ENCODE measurements at places on chromosomes 2 and 18.

GRCh38 chr18:63378919-63379638 lies 12.1 kb upstream of the KDSR start:
- no peak for DNase-seq

DNA sequence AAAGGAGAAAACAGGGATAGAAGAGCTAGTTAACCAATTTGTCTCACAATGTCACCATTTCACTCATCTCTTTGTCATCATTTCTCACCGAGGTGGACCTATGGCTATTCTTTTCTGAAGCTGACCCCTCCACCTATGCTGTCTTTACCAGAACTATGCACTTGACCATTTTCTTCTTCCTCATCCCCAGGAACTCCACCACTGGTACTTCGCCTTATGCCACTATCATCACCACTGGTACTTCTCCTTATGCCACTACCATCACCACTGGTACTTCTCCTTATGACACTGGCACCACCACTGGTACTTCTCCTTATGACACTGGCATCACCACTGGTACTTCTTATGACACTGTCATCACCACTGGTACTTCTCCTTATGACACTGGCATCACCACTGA lies 745.8 kb upstream of the CHAC2 start:
- DNase-seq = no peak

DNA sequence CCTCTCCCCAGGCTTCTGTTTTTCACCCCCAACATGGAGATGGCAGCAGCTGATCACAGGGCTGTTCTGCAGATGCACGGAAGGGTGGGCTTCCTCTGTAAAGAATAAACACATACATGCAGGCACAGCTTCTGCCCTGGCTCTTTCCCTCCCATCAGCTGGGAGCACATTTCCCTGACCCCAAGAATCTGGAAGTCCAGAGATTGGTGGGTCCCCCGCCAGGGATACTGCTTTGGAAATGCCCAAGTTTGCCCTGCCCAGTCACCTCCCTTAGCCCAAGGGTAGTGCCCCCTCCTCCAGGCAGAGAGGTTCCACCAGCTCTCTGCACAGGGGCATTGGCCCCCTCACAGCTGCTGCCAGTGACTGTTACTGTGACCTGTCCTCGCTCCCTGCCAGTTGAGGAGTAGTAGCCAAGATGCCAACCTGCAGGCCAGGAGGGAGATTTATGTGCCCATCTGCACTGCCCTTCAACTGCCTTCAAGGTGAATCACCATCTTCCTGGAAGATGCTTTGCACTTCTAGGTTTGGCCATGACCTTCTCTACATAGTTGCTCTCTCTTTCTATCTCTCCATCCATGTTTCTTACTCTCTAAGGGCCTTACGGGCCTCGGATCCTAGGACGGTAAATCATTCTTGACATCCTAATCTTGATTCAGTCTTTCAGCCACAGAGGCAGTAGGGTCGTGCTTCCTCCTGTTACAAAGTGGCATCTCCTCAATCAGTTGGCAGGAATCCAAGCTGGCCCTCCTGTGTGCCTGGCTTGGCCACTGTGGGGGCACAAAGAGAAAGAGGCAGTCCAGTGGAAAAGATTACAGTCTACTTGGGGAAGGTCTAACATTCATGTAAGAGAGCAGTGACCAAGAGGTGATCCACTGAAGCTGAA lies 121.8 kb downstream of the CTIF start:
- no peak for DNase-seq

DNA sequence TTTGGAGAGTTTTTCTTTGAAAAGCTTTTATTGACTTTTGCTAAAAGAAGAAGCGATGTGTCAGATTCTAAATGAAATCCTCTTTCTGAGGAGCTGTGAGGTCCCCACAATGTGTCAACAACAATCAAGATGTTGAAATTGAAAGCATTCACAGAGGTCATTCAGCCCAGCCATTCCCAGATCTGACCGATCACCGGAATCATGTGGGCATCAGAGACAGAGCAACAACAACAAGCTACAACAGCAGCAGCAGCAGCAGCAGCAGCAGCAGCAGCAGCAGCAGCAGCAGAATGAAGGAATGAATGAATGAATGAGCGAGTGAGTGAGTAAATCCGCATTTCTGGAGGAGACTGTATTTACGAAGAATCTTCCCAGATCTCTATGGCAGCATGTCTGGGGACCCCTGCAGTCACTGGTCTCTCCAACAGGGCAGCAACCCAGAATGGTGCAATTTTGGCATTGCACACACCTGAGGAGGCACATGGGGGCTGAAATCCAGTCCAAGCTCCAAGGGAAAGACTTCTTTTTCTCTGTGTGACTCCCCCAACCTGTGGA lies 299.0 kb downstream of the MYCN start:
- no peak for DNase-seq

DNA sequence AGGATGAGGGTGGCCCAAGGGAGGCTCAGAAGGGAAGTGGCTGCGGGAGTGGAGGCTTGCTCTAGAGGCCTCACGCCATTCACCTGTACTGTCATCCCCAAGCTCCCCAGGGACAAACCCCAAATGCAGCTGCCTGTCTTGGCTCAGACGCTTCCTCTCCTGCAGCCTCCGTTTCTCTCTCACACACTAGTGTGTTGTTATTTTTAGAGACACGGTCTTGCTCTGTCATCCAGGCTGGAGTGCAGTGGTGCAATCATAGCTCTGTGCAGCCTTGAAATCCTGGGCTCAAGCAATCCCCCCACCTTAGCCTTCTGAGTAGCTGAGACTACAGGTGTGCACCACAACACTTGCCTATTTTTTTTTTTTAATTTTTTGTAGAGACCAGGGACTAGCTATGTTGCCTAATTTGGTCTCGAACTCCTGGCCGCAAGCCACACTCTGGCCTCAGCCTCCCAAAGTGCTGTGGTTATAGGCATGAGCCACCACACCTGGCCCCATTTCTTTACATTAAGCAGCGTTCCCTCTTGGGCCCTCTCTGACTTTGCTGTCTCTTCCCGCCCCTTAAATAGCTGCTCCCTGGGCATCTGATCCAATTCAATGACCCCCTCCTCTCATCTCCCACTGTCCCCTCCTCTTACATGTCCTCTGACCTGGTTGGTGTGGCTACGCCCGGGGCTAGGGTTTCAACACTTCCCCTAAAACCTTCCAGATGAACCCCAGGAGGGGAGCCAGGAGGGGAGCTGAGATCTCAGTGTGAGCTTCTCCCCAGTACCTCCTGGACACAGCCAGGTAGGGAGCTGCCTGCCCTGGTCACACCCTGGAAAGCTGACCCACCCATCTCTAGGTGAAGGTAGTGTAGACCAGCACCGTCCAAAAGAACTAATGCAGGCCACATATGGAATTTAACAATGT lies 24.0 kb upstream of the LOXHD1 start:
- no peak for DNase-seq

DNA sequence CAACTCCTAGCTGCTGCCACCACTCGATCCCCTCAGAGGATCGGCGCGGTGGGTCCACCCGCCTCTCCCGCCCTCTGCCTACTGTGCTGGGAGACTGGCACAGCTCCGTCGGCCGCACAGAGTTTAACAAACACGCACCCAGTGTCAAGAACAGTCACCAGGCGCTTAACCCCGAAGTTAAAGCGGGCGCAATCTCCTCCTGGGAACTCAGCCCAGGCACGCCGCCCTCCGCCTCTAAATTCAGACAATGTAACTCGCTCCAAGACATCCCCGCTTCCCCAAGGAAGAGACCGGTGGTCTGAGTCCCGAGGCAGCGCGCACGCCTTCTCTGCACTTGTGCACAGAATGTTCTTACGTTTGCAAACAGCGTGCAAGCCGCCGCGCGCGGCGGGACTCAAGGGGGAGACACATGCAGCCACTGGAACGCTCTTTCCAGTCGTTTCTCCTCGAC lies 533 bp downstream of the CXCR4 start:
- peak; percentile 55 for DNase-seq

GRCh38 chr2:136750065-136750464 lies 15.3 kb upstream of the THSD7B start:
- DNase-seq = no peak

GRCh38 chr2:169895294-169895985 lies 68.2 kb downstream of the UBR3 start:
- no peak for DNase-seq

GRCh38 chr18:45213040-45213333 lies 402.3 kb upstream of the SLC14A2 start:
- no peak for DNase-seq

DNA sequence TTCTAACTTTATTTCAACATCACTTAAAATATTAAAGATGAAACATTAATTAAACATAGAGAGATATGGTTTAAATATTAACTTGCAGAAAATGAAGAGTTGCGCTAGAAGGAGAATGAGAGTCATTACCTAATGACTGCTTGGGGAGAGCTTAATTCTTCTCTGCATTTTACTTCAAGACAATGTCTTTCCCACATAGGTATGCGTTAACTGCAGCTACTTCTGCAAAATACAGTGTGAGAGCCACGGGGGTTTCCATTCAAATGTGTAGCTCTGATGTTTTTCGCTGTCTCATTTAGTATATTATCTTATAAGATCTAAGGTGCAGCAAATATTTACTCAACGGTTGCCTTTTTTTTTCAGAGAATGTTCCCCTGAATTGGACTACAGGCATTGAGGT lies 126.7 kb downstream of the TMX3 start:
- no peak for DNase-seq

DNA sequence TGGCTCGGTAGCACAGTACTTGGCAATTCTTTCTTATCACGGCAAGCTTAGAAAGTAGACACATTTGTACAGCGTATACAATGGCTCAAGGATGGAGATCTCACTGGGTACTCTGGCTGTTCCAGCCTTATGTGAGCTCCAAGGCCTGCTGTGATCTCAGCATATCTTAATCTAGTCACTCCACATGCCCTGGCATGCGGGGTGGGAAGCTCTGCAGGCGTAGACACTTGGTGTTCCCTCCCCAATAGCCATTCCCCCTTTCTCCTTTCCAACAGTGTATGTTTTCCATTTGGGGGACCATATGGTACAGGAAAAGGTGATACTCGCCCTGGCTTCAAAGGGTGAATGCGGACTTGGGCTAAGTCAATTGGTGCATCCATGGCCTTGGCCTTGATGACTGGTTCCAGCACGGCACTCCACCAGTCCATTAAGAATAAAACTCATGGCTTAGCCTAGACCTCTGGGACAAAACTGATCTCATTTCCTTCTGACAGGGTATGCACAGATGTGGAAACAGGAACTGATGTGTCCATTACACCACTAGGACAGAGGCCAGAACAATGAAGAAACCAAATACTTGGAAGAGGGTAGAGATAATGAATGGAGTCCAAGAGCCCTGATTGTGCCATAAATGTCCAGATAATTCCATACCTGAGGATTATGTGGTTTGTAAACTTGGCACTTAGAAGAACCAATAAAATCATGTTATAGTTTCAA lies 28.4 kb downstream of the TGIF1 start:
- no peak for DNase-seq

GRCh38 chr2:205545971-205546816 lies 136.1 kb upstream of the NRP2 start:
- no peak for DNase-seq

- DNase-seq = no peak
Measured at GRCh38 chr2:27886322-27886721, 3.9 kb downstream of the RBKS start.

DNA sequence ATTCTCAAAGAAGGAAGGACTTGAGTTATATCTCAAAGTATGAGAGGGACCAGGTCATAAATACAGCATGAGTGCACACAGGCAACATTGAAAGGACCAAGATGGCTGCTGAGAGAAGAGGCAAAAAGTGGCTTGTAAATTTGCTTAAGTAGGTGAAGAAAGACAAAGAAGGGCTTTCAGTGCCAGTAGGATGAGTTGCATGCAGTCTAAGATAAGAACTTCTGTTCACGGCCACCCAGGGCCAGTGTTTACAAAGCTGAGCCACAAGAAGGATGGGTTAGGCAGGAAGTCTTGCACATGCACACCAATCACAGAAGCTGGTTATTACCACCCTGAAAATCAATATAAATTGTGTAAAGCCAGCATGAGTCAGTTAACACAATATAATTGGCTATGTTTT lies 3.1 kb upstream of the ABCB11 start:
- no peak for DNase-seq

DNA sequence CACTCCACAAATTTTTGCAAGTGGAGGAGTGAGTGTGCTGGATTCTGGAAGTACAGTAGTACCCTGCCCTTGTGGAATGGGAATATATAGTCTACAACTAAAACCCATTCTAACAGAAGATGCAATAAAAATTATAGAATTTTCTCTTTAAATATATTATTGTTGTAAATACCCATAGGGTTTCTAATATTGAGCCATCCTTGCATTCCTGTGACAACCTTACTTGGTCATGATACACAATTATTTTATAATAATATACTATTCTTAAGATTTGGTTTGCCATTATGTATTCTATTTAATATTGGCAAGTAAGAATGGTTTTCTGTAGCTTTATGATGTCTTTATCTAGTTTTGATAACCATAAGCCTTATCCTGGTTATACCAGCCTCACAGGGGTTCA lies 52.2 kb downstream of the EML6 start:
- DNase-seq = no peak

GRCh38 chr2:230765611-230766300 lies 53.1 kb downstream of the CAB39 start:
- no peak for DNase-seq

DNA sequence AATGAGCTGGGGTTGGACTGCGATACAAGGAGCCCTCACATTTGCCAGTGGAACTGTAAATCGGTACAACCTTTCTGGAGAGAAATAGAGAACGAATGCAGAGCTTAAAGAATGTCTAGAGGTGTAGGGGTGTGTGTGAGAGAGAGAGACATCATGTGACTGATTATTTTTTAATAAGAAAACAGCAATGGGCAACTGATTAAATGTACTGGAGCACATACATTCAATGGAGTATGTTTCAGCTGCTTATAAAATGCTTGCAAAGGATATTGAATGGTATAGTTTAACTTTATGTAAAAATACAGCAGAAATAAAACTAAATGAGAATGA lies 391 bp upstream of the TMEM17 start:
- no peak for DNase-seq

Data from hypothalamus (tissue), 51 donors.